Hippocampal formation (tissue), 2 donors: ENCODE measurements at places on chromosomes 16 and 17.

GRCh38 chr17:75241502-75241901, 19.9 kb downstream of the GGA3 start:
- no peak for DNase-seq

- no peak for DNase-seq
Observed at GRCh38 chr16:11783319-11784037, 13.6 kb downstream of the ZC3H7A start.

- no peak for DNase-seq
Observed at GRCh38 chr16:79295746-79296145, 304.8 kb downstream of the MAF start.

- DNase-seq = no peak
Observed at GRCh38 chr17:1705004-1705403, 5.2 kb downstream of the TLCD2 start.

GRCh38 chr16:70725912-70726828, 40.3 kb upstream of the MTSS2 start:
- DNase-seq = peak; percentile 86

DNA sequence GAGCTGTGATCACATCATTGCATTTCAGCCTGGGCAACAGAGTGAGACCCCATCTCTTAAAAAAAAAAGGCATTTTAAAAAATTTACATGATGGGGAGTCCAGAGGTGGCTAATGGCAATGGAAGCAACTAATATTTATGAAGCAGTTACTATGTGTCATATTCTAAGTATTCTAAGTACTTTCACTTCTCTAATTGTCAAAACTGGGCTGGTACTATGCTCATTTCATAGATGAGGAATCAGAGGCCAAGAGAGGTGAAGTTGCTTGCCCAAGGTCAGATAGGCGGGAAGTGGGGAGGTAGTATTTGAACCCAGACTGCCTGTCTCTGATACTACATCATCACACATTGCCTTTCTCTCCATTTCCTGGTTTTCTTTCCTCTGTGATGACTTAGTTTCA, 50.7 kb downstream of the SLC5A11 start:
- no peak for DNase-seq

GRCh38 chr17:28746611-28747050, 2.8 kb downstream of the TRAF4 start:
- peak; percentile 33 for DNase-seq

GRCh38 chr17:1365445-1366039, 34.5 kb downstream of the YWHAE start:
- DNase-seq = peak; percentile 86

GRCh38 chr16:24853830-24854229, 8.1 kb downstream of the SLC5A11 start:
- peak; percentile 77 for DNase-seq
